Naive thymus-derived CD8-positive, alpha-beta T cell (primary cell): ENCODE measurements at places on chromosomes 1 and 21.

GRCh38 chr1:40820251-40820797 lies 36.7 kb downstream of the KCNQ4 start:
- H3K27ac ChIP-seq, result peak overlapping the region; percentile 38
- no peaks in the 10 kb centered on the region for H3K27me3 ChIP-seq
- H3K4me1 ChIP-seq, result peaks cover 13% of the 10 kb centered on the region
- no peaks in the 10 kb centered on the region for H3K36me3 ChIP-seq

GRCh38 chr1:244209955-244210354 lies 158.9 kb downstream of the ZBTB18 start:
- no peaks in the 10 kb centered on the region for H3K4me1 ChIP-seq
- H3K27ac ChIP-seq, result no peak overlapping the region
- H3K4me3 ChIP-seq, result no peak overlapping the region
- no peaks in the 10 kb centered on the region for H3K27me3 ChIP-seq
- H3K36me3 ChIP-seq, result peaks cover 2% of the 10 kb centered on the region

- no peak for DNase-seq
- H3K36me3 ChIP-seq, result no peaks in the 10 kb centered on the region
- no peak overlapping the region for H3K27ac ChIP-seq
- no peak overlapping the region for H3K4me3 ChIP-seq
- H3K4me1 ChIP-seq, result peaks cover 14% of the 10 kb centered on the region
- peaks cover 6% of the 10 kb centered on the region for H3K27me3 ChIP-seq
These were observed 440.0 kb downstream of the MATN1 start for GRCh38 chr1:30283199-30283962.

- peaks cover 9% of the 10 kb centered on the region for H3K36me3 ChIP-seq
- DNase-seq, result no peak
- H3K27ac ChIP-seq, result no peak overlapping the region
- H3K4me1 ChIP-seq, result no peaks in the 10 kb centered on the region
- peaks cover 3% of the 10 kb centered on the region for H3K27me3 ChIP-seq
- H3K4me3 ChIP-seq, result no peak overlapping the region
These were observed 26.8 kb downstream of the CBR1 start for GRCh38 chr21:36096398-36097290.

- H3K4me1 ChIP-seq, result peaks cover 1% of the 10 kb centered on the region
- no peaks in the 10 kb centered on the region for H3K36me3 ChIP-seq
- H3K27ac ChIP-seq, result no peak overlapping the region
- H3K27me3 ChIP-seq, result peaks cover 9% of the 10 kb centered on the region
These were observed 15.7 kb upstream of the RCAN1 start for GRCh38 chr21:34630536-34631143.

GRCh38 chr1:177170756-177171535 lies at the start of gene BRINP2:
Gene BRINP2, plus strand, starts transcription at chr1:177170958. Its CDS starts 58,919 bp downstream, at chr1:177229877.
- peaks cover 26% of the 10 kb centered on the region for H3K27me3 ChIP-seq
- H3K36me3 ChIP-seq, result no peaks in the 10 kb centered on the region
- DNase-seq, result no peak
- H3K4me3 ChIP-seq, result no peak within 1 kb of the TSS
- H3K4me1 ChIP-seq, result no peaks in the 10 kb centered on the region

DNA sequence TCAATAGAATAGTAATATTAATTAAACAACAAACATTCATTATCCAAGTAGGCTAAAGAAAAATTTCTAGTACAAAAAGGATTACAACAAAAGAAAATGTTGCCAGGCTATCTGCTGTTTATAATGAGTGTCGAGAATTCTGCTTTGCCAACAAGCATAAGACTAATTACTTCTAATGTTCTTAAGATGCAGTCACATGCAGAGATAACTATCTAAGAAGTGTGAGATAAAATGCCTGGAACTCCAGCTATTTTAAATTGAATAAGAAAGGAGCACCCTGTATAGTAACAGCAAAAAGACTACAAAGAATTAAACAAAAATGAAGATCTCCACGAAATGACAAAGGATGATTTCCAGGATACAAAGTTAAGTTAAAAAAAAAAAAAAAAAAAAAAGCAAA lies 59.9 kb downstream of the APP start:
- no peak overlapping the region for H3K27ac ChIP-seq
- H3K4me3 ChIP-seq, result no peak overlapping the region
- DNase-seq, result no peak
- peaks cover 23% of the 10 kb centered on the region for H3K36me3 ChIP-seq
- H3K27me3 ChIP-seq, result no peaks in the 10 kb centered on the region

DNA sequence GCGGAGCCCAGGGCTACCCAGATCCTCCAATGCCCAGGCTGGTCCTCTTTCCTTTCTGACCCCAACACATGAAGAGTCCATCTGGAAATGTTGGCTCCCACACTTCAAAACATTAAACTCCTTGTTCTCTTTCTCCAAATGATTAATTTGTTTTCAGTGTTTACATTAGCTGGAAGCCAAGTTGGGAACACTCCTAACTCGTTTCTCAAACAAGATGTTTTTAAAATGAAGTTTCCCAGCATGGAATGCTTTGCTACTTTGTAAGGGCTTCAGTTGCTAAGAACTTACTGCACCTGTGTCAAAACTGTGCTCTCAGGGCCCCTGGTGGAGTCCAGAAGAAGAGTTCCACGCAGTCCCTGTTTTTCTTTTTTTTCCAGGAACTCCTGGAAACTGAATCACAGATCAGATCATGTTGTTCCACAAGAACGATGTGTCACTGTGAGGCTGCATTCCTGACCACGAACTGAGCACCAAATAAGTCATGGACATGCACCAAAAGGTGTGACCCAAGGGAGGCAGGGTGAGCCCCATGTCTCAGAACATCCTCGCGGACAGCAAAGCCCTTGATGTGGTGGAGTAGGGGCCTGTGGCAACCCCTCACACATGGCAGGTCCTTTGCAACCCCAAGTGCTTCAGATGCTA lies 257.3 kb downstream of the KCNJ6 start:
- H3K4me1 ChIP-seq, result no peaks in the 10 kb centered on the region
- H3K27ac ChIP-seq, result no peak overlapping the region
- DNase-seq, result no peak
- peaks cover 18% of the 10 kb centered on the region for H3K27me3 ChIP-seq
- no peak overlapping the region for H3K4me3 ChIP-seq

- peaks cover 18% of the 10 kb centered on the region for H3K36me3 ChIP-seq
- DNase-seq, result no peak
- peaks cover 27% of the 10 kb centered on the region for H3K4me1 ChIP-seq
- H3K27ac ChIP-seq, result no peak overlapping the region
- no peak overlapping the region for H3K4me3 ChIP-seq
- no peaks in the 10 kb centered on the region for H3K27me3 ChIP-seq
These were observed 26.2 kb downstream of the DMAP1 start for GRCh38 chr1:44239331-44239960.

GRCh38 chr21:45489722-45489982 lies 52.6 kb downstream of the SLC19A1 start:
- no peak for DNase-seq
- no peaks in the 10 kb centered on the region for H3K36me3 ChIP-seq
